ENCODE measurements at places on chromosomes 13 and 19.

- no peak for DNase-seq
Measured at GRCh38 chr13:112668924-112669323, 20.9 kb upstream of the ATP11A start.

GRCh38 chr19:7575434-7576040, 20.1 kb upstream of the CAMSAP3 start:
- DNase-seq, result no peak

- no peak for DNase-seq
Measured at GRCh38 chr13:30362869-30363268, 55.5 kb upstream of the KATNAL1 start.

DNA sequence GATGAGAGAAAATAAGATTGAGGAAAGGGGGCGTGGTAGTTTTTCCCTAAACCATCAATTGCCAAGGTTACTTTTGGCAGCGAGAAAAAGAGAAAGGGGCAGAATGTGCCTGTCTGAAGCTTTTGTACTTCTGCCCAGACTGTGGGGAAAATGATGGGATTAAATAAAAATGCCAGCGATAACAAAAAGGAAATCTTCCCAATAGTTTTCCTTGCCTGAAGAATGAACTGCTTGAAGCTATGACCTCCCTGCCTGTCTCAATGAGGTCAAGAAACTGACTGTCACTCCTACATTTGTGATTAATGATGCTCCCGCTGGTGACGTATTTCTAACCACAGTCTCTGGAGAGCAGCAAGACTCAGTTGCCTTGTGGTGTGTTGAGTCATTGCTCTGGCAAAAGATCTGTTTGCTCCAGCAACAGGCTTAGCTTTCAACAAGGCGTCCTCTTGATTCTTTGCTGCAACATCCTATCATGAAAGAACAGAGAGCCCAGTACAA, 1051.5 kb downstream of the DIAPH3 start:
- no peak for DNase-seq

- DNase-seq, result no peak
Measured at GRCh38 chr13:99123101-99124045, 77.3 kb upstream of the UBAC2 start.

DNA sequence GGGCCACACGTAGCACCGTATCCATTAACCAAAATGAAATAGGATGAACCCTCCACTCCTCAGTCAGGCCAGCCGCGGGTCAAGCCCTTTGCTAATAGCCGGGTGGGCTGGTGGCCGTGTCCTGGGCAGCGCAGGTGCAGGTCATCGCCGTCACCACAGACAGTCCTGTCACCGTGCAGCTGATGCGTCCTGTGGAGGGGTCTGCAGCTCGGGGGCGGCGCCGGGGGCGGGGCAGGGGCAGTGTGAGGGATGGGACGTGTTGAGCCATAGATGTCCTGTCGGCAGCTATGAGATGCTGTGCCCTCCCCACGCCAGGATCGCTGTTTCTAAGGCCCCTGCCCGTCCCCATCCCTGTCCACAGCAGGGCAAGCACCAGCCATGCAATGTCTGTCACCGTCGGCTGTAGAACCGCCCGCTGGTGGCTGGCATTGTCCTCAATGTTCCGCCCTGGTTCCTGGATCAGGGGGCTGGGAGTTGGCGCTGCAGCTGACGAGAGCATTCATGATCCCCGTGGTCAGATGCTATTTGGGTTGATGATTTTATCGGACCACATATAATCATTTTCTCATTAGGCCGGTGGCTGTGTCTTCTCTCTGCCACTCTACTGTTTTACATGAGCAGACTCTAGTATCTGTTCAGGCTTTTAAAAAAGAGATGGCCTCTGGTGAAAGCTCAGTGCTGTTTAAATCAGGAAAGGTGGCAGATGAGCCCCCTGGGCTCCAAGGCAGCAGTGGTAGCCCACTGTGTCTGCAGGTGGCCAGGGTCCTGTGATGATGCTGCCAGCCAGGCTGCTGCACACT, 126.1 kb downstream of the KDM4B start:
- no peak for DNase-seq

GRCh38 chr19:19274716-19275565, 1.8 kb upstream of the TM6SF2 start:
- DNase-seq, result no peak

DNA sequence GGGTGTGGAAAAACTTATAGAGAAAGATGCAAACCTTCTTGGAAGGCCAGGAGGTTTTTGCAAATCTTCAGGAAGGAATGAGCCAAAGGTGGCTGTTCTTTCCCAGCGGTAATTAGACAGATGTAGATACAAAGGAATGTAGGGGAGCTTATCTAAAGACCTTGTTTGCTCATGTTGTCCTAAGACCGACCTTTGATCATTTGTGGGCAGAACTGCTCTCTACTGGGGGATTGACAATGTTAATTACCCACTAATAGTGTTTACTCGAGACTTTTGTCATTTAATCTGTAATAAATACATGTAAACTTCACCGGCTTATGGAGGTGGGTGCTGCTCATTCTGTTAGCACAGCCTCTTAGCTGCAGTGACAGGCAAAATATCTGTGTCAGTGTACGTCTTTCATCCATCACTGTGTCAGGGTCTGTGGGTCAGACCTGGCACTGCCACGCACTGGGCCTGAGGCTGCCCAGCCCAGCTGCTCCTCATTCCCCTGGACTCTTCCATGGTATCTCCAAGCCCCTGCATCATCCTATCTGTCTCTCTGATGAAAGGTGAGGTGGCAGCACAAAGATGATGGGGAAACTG, 68.3 kb downstream of the ZNF431 start:
- DNase-seq, result no peak

DNA sequence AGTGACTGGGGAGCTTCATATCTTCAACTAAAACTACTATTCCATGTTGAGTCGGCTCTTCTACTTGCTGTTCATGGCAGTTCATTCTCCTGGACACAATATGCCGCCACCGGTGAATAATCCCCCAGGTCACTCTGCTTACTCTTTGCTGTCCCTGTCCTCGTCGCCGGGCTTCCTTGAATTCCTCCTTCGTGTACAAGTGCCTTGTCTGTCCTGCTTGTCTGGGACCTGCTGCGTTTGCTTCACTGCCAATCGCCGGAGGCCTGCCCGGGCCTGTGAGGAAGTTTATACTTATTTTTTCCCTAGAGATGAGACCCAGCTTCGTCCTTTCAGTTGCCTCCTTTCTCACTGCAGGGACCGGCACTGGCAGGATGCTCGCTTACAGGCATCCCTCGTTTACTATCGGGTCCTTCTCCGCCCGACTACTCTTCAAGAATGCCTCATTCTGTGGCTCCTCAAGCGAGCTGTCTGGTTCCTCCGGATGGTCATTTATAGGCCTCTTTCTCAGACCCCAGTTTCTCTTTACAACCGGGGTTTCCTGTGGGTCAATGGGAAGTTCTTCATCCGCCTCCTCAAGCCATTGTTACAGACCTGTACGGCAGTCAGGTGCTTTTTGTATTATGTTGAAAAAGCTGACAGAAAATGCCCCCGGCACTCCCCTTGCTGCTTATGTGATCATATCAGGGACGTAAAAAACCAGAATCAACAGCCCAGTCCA, 5.5 kb upstream of the ERVV-1 start:
- no peak for DNase-seq

GRCh38 chr13:86907156-86907555, 764.0 kb upstream of the SLITRK5 start:
- DNase-seq, result no peak

- DNase-seq, result no peak
Measured at GRCh38 chr13:78087966-78088678, 169.5 kb upstream of the EDNRB start.

DNA sequence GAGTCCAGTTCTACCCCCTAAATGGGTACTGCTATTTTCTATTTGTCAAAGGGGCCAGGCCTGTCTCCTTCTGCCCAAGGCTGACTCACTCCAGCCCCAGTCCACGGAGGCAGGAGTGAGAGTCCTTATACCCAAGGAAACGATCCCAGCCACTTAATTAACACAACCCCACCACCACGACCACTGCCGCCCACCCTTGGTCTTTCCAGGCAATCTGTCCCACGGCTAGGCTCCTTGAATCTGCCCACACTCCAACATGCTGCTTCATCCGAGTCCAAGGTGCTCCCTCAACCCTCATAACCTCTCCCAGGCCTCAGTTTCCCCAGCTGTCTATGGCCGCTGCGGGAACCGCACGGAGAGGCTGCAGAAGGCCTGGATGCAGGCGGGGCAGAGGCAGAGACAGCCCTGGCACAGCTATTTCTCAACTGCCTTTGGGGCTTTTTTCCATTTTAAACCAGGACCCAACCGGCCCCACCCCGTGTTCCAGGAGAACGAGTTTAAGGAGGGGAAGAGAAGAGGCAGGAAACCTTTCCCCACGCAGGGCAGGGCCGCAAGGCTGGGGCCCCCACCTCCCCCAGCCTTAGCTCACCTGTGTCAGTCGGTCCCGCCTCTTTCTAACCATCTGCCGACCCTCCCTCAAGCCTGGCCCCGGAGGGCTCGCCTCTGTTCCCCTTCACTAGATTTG, 746 bp downstream of the RAB3D start:
- no peak for DNase-seq

DNA sequence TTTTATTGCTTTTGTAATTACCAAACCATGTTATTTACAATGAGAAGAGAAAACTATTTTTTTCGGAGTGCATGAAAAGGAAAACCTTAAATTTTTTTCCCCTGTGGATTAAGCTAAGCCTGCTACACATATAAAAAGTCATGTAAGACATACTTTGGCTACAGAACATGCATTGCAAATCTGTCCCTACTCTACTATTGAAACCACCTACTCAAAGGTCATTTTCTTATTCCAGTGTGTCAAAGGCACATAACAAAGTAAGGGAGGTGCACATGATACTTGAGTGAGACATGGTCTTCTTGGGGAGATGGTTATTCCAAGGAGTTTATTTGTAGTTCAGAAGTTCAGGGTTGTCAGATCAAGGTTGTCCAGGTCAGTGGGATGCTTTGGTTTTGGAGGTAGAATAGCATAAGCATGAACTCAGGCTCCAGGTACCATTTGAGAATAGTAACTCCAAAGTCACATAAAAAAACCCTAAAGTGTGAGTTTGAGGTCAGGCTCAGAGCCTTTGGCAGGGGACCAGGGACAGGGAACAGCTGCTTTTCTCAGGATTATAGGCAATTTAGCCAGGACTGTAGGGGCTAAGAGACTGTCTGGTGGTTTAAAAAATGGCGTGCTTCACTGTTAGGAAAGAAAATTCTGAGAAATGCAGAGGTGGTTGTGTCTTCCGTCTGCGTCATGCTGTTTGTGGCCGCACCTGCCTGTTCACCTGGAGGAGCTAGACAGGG, 15.4 kb downstream of the FARP1 start:
- no peak for DNase-seq

DNA sequence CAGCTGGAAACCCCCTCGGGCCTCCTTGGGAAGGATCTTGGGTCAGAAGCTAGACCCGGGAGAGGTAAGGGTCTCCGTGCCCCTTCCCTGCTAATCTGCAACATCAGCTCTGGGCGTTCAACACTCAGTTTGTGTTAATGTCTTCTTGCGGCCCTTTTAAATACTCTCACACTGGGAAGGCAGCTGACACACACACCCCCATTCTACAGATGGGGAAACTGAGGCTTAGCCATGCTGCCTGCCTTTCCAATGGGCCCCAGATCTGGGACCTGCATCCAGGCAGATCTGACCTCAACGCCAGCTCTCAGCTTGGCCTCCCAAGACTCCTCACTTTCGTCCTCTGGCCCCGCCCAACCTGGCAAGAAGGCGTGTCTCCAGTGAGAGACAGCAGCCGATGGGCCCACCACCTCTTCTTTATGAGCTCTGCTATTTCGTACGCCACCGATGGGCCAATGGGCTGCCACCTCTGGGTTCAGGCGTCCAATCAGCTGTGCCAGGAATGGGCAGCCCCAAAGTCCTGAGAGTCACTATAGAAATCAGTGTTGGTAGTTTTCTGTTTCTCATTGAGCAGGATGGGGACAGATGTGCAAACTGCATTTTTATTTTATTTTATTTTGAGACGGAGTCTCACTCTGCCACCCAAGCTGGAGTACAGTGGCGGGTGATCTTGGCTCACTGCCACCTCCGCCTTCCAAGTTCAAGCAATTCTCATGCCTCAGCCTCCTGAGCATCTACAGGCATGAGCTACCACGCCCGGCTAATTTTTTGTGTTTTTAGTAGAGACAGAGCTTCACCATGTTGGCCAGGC, 43.8 kb downstream of the DNM2 start:
- DNase-seq, result no peak

DNA sequence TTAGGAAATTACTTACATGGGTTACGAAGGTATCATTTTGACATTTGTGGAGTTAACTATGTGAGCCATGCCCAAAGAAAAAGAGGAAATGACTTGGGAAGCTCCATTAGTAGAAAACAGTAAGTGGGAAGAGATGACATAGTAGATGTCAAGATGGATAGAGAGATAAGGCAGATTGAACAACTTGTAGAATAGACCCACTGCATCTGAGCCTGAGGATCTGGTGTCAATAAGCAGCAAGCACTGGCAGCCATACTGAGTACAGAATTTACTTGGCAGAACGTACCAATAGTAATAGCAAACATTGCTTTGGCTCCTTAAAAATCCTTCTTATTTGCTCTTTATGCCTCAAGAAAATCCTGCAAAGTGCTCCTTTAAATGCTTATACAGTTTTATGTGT, 203.8 kb downstream of the GPC6 start:
- DNase-seq, result no peak

- no peak for DNase-seq
Measured at GRCh38 chr19:38228491-38229439, 4.7 kb upstream of the DPF1 start.

DNA sequence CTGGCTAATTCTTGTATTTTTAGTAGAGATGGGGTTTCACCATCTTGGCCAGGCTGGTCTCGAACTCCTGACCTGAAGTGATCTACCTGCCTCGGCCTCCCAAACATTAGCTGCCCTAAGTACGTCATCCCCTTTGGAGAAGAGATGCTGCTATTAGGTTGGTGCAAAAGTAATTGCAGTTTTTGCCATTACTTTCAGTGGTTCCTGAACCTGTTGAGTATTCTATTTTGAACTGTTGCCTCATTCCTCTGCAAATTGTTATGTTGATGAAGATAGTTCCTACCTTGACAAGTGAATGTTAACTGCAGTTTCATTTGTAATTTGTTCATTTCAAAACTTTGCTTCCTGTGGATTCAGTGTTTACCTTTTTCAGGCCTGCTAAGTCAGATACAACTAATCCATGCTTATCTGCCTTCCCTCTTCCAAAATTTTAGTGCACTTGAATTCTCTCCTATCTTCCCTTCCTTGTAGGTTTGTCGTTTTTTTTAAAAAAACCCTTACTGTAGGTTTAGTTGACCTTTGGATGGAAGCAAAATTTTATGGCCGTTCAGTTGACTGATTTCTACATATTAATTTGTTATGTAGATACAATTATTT, 24.0 kb downstream of the ZMYM2 start:
- no peak for DNase-seq

- DNase-seq, result no peak
Measured at GRCh38 chr19:31962561-31962996, 382.8 kb upstream of the ZNF507 start.

DNA sequence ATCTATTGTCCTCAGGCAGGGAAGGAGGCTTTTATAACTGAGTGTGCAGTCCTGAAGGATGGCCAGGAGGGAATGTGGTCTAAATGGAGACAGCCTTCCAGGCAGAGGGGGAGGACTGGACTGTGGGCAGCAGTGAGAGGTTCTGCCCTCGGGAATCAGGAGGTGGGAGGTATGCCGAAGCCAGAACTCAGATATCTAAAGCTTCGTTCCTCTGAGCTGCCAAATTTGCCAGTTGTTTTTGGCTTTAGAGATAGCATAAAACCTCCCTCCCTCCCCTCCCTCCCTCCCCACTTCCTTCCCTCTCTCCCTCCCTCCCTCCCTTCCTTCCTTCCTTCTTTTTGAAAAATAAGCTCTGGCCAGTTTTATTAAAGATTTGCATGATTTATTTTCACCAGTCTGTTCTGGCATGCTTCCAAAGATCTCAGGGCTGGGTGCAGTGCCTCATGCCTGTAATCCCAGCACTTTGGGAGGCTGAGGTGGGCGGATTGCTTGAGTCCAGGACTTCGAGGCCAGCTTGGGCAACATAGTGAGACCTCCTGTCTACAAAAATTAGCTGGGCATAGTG, 2.4 kb downstream of the MEDAG start:
- DNase-seq, result no peak

All from epithelial cell of prostate (primary cell).